Left renal cortex interstitium (tissue), 4 donors: ENCODE measurements at places on chromosomes 4 and X. TPM values are rescaled to one million over a fixed set of nuclear protein-coding genes. Genes with fewer than 3 reads are reported as not detected.
A peak's percentile ranks its signal among the peaks of the same experiment; 100 is the strongest.

- DNase-seq = no peak
Measured at GRCh38 chrX:106401965-106402559, 209.7 kb upstream of the RADX start.

- DNase-seq = no peak
Measured at GRCh38 chrX:154779261-154779660, 16.6 kb downstream of the DKC1 start.

GRCh38 chr4:96955226-96955625 is 1115.3 kb downstream of the PDHA2 start:
- DNase-seq = no peak

DNA sequence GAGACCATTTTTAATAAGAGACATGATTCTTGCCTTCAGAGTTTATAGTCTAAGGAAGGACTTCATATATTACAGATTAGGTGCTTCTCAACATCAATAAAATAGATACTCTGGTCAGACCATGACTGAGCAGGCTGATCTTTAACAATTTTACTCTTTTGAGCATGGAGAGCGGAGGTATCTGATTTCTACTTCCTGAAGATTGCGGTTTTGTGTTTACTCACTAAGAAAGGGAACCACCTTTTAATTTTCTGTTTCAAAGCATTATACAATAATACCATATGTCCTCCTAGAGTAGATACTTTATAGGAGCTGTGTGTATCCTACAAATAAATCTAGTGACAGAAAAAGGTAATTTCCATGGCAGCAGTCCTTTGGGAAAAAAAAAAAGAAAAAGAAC is 12.5 kb downstream of the MORC4 start:
- DNase-seq = no peak

DNA sequence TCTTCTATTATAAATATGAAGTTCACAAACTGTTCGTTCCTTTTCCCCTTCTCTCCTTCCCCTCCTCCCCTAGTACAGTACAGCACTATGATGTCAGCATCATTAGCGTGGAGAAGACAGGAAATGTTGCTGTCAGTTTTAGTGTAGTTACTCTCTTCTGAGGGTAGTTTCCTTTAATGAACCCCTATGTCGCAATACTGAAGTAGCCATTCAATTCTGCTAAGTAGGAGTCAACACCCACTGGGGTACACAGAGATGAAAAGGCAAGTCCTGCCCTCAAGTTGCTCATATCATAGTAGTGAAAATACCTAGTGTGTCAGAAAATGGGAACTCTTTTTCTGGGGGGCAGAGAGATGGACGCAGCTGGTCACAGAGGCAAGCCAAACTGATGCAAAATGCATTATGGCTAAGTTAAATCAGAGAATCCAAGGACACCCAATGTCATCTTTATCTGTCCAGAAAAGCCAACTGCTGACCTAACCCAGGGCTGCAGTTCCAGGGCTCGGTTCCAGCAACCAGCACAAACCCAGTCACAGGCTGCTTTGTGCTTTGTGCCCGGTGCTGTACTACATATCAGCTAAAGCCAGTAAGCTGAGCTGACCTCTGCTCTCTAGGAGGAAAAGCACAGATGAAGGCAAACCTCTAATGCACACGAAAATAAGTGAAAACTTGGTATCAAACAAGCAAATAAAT is 31.5 kb downstream of the GRIA3 start:
- no peak for DNase-seq

DNA sequence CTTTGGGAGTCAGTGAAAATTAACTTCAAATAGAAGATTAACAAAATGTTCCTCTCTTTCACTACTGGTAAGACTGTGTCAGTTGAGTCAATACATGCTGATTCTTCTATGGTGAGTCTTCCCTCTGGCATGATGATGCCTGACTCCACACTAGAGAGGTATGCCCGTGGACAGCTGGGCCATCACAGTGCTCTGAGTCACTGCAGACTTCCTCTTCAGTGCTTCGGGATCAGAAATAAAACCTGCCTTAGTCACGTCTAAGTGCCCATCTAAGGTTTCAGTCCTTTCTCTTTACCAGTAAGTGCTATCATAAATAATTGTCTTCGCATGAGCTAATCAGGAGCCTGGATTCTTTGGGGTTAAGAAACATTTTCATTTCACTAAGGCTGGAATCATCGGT is 1.6 kb upstream of the ASB5 start:
- DNase-seq = no peak

DNA sequence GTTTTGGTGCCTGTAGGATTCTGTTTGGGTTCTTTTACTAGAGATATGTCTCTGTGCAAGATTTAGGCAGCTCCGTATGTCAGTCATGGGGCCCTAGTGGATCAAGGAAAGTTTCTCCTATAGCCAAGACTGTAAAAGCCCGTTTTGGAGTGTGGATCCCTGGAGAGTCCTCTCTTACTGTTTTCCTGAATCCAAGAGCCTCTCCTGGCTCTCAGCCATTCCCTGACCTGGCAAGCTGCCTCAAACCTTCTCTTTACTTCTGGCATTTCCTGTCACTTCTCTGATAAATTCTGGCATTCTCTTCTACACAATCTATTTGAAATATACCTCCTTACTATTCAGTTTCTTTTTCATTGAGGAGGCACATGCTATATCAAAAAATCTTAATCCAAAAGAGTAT is 41.4 kb downstream of the DCAF12L2 start:
- DNase-seq = no peak

DNA sequence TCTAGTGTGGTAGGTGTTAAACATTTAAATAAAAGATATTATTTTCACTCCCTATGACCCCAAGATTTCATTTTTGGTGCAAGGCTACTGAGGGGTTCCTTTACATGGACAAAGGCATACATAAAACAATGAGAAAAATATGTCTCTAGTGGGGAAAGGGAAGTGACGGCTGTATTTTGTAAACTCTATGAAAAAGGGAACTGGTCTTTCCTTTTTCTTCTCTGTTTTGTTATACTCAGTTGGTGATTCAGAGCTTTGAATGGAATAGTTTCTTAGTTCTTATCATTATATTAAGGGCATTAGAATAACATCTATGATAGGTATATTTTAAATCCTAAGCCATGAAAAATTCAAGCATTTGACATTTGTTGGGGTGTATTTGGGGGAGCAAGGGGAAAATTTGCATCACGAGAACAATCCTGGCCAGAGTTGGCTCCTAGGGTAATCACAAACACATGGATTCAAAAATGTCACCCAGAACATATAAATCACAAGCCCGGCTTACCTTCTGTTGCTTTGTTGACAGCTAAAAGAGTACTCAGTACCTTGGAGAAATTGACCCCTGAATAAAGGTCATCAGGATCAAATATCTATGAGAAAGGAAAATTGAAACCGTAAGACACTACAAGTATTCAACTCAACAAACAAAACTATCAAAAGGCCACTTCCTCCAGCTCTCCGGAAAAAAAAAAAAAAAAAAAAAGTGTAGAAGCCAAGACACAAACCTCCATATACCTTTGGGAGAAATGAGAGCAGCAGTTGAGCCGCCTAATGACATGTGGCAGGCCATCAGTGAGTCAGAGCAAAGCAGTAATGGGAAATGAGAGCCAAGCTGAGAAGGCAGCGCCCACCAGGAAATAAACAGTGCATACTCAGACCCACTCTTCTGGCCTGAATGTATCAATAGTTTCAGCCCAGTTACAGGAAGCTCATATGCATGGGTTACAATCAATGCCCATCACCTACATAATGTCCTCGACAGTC is 33.4 kb downstream of the ARHGEF6 start:
- DNase-seq = no peak

- DNase-seq = no peak
Measured at GRCh38 chrX:18944482-18944881, 39.4 kb downstream of the PHKA2 start.

DNA sequence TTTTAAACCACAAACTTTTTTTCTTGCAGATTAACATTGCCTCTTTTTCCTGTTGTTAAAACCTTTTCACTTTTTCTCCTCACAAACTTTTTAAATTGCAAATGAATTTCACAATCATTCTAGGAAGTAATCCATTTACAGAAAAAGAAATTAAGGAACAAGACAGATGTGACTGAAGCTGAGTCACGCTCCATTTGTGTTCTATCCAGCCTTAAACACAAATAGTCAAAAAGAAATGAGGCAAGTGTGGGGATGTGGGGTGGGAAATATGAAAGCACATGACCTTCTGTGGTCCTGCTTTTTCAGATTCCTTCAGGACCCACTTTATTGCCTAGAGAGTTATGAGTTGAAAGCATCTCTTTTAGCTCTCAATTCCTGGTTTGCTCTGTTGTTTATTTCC is 197.0 kb downstream of the ADGRL3 start:
- DNase-seq = no peak

DNA sequence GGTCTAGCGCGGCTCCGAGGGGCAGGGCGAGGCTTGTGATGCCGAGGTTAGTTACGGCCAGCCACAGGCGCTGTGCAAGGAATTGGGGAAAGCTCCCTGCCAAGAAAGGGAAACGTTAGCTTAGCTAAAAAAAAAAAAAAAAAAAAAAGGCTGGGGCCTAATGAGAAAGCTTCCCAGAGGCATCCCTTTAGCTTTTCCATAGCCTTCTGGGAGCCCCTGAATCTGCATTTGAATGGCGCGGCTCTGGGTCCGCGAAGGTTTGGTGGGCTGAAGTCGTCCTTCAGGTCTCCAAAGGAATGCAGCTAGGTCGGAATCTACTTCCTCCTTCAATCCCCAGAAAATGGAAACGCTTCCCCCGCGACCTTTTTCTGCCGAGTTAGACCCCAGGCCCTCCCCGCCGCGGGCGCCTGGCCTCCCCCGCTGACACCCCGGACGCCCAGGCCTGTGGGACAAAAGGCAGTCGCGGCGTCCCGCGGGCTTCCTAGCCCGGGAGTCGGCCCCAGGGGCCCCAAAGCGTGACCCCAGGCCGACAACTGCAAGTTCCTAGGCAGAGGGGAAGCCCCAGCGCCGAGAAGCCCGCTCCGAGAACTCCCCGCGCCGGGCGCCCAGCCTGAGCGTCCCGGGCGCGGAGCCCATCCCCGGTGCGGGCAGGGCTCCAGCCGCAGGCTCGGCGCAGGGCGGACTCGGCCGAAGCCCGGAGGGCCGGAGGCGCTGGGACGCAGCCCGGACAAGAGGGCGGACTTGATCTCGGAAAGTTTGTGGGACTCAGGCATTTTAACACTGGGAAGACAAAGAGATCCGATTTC is 605 bp upstream of the FAT1 start:
- peak; percentile 48 for DNase-seq

DNA sequence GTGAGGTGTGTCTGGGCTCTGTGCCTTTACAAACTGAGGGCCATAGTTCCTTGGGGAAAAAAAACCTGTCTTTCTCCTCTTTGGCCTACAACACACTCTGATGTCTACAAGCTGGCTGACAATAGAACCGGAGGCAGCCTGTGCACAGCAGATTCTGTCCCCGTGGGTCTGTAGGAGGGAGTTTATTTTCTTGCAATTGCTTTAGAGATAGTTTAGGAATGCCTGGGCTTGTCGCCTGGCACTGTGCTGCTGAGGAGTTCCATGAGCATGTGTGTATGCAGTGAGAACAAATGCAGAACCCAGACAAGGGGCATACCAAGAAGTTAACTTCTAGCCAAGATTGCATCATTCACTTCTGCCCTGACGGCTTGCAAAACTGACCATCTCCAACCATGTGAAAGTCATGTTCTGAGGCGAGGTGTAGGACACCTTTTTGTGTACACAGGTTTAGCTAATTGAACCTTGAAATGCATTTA is 54.1 kb downstream of the CCNI start:
- no peak for DNase-seq

DNA sequence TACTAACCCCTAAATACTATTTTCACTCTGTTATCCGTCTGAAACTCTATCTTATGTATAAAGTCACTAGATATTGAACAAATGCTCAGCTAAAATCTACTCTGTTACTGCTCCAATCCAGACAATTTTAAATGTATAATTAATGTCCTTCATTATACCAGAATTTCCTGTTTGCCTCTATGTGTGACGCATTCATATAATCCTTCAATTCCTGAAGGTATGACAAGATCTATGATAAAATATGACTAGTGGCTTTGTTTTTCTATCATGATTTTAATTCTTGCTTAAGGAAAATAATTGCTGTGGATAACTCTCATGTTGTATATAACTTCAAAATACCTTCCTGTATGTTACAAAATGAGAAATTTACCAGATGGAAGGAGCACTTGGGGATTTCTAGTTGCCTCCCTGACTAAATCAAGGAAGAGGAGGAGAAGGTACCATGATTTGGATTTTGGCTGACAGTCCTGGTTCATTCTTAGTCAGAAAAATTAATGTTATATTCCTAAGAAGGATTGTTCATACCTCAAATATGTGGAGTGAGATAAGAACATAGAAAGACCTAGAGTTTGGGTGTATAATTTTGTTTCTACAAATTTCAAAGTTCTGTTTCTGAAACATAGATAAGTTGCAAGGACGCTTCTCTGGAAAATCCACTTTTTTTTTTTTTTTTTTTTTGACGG is 4.9 kb downstream of the CXCL6 start:
- no peak for DNase-seq

GRCh38 chr4:48017108-48017571 is 568 bp downstream of the NIPAL1 start:
- no peak for DNase-seq

GRCh38 chr4:169062897-169063244 is 52.8 kb upstream of the CBR4 start:
- no peak for DNase-seq

DNA sequence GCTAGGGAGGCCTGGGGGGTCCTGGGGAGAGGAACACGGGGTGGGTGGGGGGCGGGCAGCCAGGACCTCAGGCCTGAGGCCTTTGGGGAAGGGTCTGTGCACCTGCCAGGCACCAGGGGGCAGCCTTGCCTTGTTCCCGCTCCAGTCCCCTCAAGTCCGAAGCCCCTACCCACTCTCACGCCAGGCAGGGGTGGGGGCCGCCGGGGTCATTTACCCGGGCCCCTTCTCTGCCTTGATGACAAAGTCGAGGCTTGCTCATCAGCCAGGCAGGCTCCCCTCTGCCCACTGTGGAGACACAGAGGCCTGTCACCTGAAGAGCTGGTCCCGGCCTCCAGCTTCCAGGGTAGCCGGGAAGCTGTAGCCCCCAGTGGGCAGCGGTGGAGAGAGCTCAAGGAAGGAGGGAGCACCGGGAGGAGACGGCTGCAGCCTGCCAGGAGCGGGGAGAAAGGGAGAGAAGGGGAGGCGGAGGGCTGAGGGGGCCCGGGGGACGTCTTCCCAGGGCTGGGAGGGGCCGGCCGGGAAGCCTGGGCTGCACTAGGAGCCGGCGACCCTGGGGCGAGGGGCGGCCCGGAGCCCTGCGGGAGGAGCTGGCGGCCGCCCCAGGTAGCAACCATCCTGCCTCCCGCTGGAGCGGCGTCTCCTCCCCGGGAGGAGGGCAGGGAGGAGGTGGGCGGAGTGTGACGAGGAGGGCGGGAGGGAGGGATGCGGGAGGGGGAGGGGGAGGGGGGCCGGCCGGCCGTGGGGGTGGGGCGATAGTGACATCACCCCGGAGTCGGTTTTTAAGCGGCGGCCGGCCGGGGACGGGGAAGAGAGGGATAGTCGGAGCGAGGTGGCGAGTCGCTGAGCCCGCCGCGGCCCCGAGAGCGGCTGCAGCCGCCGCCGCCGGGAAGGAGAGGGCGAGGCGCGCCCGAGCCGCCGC is at the start of gene SLC6A8:
Gene SLC6A8, plus strand, starts transcription at position 806 of the 919 bp plus-strand sequence. CDS start 649 bp downstream, outside the sequence.
- DNase-seq = no peak

Gene SYTL4
- 23.7 TPM for polyA plus RNA-seq

Gene CHRDL1
- polyA plus RNA-seq = 9.1 TPM

Gene KLHL15
- polyA plus RNA-seq = 14.3 TPM

Gene HS3ST1
- polyA plus RNA-seq = 2.3 TPM
